ENCODE measurements at places on chromosomes 16 and 17.

GRCh38 chr17:49556223-49556943, 19.3 kb upstream of the NXPH3 start:
- DNase-seq, result peak; percentile 88

DNA sequence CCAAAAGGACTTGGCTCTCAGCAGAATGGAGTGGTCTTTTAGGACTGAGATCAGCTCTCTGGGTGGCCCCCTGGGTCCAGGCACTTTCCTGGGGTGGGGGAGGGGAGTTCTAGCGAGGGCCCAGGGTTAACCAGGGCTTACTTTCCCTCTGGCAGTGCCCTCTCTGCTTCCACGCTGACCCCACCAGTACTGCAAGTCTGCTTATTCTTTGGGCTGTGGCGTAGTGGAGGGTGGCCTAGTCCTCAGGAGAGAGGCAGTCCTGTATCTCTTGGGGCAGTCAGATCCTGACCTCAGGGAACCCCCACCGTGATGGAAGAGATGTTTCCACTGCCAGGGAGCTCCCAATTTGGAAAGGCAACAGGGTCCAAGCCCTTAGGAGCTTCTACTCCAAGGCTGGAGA, 79.4 kb downstream of the CCDC182 start:
- DNase-seq, result peak; percentile 16

GRCh38 chr17:48444516-48445247, 14.7 kb upstream of the SKAP1 start:
- no peak for DNase-seq

GRCh38 chr16:80519189-80519588, 21.6 kb upstream of the DYNLRB2 start:
- no peak for DNase-seq

DNA sequence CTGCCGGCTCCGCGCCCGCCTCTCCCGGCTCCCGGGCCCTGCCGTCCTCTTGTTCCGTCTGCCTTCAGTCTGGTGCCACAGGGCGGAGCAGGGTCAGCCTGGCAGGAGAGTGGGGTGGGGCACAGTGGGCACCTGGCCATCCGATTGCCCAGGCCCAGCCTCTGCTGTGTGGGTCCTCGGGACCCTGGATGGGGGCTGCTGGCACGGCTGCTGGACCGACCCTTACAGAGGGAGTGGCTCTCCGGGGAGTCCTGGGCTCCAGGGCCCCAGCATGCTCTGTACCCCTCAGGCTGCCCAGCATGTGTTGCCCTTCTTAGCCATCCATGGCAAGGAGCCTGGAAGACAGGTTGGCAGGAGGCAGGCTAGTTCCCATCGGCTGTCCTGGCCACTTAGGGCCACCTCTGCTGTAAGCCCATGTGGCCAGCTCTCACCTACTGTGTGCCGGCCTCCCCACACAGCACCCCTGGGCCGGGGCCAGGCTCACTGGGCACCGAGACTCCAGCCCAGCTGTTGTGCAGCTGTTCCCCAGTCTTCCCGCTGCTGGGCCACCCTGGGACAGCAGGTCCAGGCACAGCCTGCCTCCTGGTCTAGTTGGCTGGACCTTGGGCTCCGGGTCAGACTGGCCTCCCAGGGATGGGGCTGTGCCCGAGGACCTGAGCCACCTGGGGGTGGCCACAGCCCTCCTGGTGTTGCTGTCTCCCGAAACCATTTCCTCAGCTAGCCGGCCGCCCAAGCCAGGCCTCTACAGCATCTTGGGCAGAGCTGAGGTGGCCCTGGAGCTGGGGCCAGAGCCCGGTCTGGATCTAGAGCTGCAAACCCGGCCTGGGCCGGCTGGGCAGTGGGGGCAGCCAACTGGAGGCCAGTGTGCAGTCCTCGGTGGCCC, 24.9 kb downstream of the BAHCC1 start:
- no peak for DNase-seq

DNA sequence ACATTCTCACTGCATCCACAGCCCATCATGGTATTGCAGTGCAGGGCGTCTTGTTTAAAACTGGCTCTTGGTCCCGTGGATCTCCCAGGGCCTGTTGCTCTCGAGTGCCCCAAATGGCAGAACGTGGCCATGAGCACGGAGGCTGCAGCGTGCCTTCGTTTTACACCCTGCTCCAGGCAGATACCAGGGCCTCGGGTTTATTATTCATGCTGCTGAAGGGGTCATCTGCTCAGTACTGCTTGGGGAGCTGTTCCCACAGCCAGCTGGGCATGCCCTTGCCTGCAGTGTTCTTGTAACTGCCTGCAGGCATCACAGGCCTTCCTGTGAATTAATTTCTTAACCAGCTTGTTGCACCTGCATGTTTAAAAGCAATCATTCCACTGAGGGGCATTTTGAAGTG, 129.7 kb upstream of the CHMP6 start:
- peak; percentile 82 for DNase-seq

DNA sequence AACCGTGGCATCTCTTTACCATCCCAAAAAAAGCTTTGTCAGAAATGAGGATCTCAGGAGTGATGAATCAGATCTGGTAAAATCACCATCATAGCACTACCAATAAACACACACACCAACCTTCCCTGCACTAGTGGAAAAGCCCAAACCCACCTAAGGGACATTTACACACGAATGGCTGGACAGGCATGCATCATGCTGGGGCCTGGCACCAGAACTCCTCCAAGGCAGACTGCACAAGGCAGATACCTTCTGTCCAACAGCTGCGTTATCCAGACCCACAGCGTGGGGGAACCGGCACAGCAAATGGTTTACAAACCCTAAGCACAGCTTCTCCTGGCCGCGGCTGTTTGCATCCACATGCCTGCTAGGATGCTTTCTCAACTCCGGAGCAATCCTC, 2.8 kb downstream of the ASIC2 start:
- no peak for DNase-seq

DNA sequence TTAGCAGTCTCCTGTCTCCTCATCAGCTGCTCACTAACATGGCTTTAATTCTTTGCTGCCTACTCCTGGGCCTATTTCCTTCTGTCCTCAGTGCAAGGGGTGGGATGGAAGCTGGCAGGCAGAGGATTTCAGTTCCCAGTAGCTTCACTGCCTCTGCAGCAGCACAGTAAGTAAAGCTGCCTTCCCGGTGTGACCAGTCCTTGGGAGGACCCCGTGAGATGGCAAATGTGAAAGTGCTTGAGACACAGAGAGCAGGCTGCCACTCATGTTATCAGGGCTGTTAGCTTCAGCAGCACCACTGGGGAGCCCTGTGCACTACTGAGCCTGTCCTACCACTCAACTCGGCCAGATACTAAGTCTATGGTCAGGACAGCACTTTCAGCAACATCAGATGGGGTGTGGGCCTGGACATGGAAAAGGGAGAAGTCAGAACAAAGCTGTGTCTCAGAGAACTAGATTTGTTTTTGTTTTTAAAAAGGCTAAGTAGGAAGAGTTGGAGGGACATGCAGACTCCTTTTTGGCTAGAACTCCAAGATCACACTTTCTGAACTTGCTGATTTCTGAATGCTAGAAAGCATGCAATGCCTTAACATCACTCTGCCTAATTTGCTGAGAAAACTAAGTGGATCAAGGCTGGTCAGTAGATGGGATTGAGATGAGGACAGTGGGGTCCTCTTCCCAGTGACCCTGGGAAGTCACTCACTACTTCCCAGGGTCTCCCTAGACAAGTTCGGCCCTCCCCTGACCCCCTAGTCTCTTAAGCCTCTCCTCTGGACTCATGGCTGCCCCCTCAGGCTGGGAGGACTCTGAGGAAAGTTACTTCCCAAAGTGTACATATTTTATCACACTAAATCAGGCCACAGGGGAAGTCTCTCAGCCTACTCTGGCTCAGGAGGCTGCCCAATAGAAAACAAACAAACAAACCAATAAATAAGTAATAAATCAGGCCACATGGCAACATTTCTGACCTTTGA, 1.1 kb downstream of the ACSF2 start:
- no peak for DNase-seq

DNA sequence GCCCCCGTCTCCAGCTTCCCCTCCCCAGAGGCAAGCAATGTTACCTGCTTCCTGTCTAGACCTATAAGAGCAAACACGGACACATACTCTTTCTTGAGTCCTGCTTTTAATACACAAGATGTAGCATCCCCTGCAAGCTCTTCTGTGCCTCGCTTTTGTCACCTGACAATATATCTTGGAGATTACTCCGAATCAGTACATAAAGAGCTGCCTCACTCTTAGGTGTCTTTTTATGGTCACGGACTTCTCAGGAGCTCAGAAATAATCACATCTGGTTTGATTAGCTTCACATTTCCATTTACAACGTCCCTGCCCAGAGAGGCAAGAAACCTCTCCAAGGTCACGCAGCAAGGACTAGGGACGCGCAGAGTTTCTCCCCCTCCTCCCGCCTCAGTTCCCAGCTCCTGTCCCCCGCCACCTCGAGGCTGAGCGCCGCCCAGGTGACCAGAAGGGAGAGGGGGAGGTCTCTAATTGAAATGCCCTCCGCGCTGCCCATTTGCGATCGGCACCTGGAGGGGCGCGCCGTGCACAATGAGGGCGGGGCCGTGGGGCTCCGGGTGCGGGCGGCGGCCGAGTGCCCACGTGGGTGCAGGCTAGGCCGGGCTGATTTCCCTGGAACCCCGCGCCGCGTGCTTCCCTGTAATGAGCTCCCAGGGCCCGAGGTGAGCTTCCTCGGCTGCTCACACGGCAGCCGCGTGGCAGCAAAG, 13.8 kb upstream of the SEZ6 start:
- peak; percentile 73 for DNase-seq

DNA sequence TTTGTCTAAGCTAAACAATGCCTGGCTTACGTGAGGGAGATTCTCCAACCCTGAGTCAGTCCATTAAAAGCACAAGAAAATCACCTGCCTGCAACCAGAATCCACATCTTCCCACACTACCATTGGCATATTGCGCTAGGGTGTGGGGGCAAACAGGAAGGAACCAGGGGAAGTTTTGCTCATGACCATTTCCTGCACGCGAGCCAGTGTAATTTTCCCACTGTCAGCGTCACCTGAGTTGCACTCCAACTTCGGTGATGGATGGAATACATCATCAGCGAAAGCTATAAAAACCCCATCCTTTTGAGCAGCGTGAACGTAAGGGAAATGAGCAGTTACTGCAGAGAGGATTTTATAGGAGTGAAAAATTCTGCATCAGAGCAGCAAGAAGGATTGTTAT, 167.9 kb upstream of the NOL11 start:
- DNase-seq, result no peak

GRCh38 chr16:8342276-8342675, 248.0 kb downstream of the TMEM114 start:
- DNase-seq, result no peak

DNA sequence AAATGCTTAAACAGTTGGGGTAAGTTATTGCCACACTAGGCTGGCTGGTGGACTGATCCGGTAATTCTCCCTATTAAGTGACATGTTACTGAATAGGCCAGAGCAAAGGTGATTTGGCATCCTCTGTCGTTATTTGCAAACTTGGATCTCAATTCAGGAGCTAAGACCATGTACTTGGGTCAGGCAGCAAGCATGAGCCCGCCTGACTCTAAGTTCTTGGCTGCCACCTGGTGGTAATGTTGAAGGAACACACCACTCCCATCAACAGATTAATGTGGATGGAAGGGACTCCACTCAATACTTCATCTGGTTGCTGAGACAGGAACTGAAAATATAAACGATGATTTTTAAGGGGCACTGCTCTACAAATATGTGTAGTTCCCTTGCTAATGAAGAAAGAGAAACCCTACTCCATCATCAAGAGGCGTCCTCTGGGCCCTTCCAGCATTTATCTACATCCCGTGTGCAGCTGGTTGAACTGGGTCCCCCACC, 70.8 kb downstream of the EMP2 start:
- peak; percentile 89 for DNase-seq

- DNase-seq, result no peak
Measured at GRCh38 chr16:53973021-53973420, 269.1 kb downstream of the FTO start.

DNA sequence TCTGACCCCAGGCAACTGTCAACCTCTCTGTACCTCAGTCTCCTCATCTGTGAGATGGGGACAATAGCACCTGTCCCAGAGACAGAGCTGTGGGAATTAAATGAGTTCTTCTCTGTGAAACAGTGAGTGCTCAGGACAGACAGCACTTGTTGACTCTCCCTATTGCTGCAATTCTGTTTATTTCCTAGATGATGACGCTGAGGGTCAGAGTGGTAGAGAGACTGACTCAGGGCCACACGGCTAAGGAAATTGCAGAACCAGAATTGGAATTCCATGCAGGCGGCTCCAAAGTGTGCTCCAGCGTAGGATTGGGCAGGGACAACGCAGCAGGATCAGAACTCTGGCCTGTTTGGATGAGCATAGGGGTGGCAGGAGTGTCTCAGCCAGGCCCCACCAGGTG, 302.2 kb downstream of the C16orf95 start:
- DNase-seq, result no peak

DNA sequence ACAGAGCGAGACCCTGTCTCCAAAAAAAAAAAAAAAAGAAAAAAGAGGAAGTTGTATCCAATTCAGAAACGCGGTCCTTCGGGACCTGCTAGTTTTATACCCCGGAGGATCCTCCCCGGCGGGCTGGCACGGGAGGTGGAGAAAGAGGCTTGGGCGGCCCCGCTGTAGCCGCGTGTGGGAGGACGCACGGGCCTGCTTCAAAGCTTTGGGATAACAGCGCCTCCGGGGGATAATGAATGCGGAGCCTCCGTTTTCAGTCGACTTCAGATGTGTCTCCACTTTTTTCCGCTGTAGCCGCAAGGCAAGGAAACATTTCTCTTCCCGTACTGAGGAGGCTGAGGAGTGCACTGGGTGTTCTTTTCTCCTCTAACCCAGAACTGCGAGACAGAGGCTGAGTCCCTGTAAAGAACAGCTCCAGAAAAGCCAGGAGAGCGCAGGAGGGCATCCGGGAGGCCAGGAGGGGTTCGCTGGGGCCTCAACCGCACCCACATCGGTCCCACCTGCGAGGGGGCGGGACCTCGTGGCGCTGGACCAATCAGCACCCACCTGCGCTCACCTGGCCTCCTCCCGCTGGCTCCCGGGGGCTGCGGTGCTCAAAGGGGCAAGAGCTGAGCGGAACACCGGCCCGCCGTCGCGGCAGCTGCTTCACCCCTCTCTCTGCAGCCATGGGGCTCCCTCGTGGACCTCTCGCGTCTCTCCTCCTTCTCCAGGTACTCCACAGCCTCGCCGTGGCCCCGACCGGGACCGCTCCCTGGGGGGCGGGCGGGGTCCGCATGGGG, at the start of gene CDH3:
CDH3 (plus strand) TSS at position 596 of the 779 bp plus-strand sequence; CDS start at position 666, 70 bp downstream.
- peak; percentile 63 for DNase-seq

DNA sequence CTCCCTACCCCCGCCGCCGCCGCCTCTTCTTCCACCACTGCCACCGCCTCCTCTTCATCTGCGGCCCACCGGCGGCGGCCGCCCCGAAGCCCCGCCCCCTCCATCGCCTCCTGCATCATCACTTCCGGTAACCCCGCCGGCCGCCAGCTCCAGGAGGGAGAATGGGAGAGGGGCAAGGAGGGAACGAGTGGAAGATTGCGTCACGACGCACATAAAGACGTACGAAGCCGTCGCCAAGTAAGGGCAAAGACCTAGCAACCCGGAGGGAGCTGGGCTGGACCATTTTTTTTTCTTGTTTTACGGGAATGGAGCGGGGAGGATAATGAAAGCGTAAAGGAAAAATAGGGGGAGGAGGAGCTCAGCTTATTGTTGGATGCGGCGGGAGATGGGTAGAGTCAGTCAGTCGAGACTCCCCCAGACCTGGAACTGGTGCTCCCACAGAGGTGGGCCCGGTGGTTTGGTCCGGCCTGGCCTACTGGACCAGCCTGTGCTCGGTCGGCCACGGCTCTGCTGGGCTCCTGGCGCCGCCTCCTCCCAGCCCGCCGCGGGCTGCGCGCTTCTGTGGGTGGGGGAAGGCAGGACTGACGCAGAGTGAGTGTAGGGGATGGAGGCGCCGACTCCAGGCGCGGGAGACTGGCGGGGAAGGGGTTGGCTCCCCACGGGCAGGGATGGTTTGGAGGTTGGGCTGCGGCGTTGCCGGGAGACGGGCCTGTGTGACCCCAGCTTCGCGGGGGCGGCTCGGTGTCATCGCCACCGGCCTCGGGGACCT, at the start of the genes DCUN1D3 and LYRM1:
DCUN1D3 (minus strand) TSS at position 60 of the 769 bp plus-strand sequence. CDS start 37,820 bp downstream, outside the sequence.
LYRM1 (plus strand) TSS at position 473 of the 769 bp plus-strand sequence. CDS start 14,785 bp downstream, outside the sequence.
- peak; percentile 99 for DNase-seq

Data from brain (organoid and tissue), 16 donors.